Stimulated activated CD8-positive, alpha-beta memory T cell treated with anti-CD3 and anti-CD28 coated beads, Interleukin-7, amount 100 ng/mL, for 4 hours (primary cell): ENCODE measurements at places on chromosomes 1 and 21.

- no peak for DNase-seq
Measured at GRCh38 chr1:93708734-93709481, 27.3 kb upstream of the BCAR3 start.

DNA sequence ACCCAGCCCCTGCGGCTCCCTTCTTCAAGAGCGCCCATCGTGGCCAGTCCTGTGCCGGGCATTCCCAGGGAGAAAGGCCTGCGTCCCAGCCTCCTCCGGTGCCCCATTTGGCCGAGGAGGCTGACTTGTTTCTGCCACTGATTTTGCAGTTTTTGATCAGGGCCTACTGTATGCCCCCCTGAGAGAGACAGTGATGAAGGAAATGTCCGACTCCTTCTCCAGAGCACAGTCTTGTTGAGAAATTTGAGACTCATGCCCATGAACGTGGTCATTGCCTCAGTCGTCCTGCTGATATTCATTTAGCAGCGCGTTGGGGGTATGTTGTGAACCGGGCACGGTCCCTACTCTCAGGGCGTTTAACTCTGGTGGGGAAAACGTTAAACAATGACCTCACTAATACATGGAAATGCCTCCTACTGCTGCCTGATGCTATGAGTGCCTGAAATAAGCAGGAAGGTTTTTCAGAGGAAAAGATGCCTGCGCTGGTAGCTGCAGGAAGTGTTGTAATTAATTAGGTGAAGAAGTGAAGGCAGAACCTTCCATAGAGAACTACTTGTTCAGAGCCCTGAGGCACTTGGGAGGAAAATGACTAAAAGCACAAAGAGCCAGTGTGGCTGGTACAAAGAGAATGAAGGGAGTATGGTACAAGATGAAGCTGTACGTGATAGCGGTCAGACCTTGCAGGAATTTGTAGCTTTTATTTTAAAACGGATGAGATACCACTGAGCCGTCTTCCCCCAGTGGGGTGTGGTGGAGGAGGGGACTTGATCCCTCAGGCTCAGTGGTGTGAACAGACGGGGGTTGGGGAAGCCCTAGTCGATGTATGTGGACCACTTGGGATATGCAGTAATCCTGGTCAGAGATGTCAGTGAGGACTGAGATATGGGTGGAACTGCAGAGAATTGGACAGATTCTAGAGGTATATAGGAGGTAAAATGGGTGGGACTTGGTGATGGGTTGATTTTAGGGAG lies 730 bp downstream of the ZCCHC17 start:
- no peak for DNase-seq

- no peak for DNase-seq
Measured at GRCh38 chr1:116318897-116319296, 54.1 kb upstream of the ATP1A1 start.

DNA sequence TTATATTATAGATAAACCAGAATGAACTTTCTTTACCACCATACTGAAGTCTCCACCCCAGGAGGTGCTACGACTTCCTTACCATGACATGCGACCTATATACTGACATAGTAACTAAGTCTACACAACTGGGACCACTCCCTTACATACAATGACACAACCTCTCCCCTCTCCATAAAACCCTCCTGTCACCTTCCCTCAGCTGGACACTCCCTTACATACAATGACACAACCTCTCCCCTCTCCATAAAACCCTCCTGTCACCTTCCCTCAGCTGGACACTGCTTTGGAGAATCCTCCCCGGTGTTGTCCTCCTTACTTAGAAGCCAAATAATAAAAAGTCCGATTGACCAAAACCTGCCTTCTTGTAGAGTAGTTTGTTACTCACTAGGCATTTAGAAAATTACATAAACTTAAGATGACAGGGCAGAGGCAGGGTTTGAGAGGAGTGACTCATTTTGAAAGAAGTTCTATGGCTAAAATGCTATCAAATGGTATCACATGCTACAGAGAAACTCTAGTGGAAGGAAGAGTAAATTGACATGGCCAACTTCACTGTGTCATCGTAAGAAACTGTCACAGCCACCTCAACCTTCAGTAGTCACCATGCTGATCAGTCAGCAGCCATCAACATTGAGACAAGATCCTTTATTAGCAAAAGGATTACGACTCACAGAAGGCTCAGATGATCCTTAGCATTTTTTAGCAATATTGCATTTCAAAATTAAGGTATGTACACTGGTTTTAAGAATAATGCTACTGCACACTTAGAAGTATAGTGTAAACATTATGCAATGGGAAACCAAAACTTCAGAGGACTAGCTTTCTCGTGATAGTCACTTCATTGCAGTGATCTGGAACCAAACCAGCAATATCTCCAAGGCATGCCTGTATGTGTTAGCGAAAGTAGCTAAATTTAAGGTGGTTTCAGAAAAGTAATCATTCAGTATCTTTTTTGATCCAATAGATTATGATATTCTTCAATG lies 56.4 kb downstream of the AHCTF1 start:
- DNase-seq = no peak
